Urothelium cell line (cell line): ENCODE measurements at places on chromosomes 3 and 15.
A peak's percentile ranks its signal among the peaks of the same experiment; 100 is the strongest.

- no peak for DNase-seq
Observed at GRCh38 chr15:63905131-63905530, 71.4 kb upstream of the HERC1 start.

DNA sequence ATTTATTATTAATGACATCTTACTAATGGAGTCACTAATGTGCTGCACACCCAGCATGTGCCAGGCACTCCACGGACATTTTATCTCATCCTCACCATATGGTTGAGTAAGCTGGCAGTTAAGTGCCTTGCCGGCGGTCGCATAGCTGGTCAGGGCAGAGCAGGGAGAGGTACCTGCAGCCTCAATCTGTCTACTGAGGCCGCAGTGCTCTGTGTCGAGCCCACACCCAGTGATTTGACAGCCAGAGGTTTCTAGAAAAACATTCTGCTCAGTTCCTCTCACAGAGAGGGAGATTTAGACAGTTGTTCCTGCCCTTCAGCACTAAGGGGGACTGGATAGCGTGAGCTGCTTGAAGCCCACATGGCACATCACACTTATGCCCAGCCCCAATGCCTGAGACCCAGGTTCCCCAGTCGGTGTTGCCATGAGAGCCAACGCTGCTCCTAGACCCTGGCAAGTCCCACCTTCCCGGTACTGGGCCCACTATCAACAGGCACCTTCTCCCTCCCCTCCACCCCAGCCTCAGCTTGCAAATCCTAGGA is 2.6 kb downstream of the LIPC start:
- DNase-seq = no peak

DNA sequence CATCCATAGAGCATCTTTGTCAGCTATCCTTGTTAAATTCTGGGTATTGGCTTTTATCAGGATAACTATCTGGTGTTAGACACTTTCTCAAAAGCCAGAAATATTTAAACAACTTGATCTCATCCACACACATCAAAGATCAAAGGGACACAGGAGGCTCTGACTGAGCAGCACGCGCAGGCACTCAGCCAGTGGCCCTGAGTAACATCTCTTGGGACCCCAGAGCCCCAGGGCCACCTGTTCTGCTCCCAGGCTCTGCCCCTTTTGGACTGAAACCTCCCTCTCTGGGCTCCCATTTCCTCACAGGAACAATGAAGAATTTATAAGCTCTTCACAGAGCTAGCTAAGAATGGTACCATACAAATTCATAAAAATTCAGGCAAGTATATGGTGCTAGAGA is 16.1 kb downstream of the ATP10A start:
- DNase-seq = no peak

DNA sequence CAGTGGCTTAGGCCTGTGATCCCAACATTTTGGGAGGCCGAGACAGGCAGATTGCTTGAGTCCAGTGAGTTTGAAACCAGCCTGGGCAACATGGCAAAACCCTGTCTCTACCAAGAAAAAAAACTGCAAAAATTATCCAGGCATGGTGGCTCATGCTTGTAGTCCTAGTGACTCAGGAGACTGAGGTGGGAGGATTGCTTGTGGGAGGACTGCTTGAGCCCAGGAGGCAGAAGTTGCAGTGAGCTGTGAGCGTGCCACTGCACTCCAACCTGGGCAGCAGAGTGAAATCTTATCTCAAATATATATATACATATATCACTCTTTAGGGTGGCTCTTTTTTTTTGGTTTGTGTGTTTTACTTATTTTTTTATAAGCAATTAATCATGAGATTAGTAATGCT is 83.7 kb upstream of the WDR72 start:
- no peak for DNase-seq

- peak; percentile 38 for DNase-seq
Observed at GRCh38 chr3:114827495-114827894, 319.6 kb downstream of the ZBTB20 start.

- no peak for DNase-seq
Observed at GRCh38 chr3:37492468-37492867, 318.1 kb upstream of the LRRFIP2 start.

GRCh38 chr15:92906563-92907081 is 6.5 kb downstream of the CHD2 start:
- no peak for DNase-seq

- peak; percentile 61 for DNase-seq
Observed at GRCh38 chr15:33737687-33738601, 230.4 kb upstream of the CHRM5 start.

GRCh38 chr3:69547461-69547880 is 161.6 kb upstream of the FRMD4B start:
- no peak for DNase-seq

GRCh38 chr3:186283096-186283495 is 78.9 kb downstream of the DGKG start:
- DNase-seq = no peak

GRCh38 chr15:87901926-87902690 is 354.4 kb downstream of the NTRK3 start:
- no peak for DNase-seq

DNA sequence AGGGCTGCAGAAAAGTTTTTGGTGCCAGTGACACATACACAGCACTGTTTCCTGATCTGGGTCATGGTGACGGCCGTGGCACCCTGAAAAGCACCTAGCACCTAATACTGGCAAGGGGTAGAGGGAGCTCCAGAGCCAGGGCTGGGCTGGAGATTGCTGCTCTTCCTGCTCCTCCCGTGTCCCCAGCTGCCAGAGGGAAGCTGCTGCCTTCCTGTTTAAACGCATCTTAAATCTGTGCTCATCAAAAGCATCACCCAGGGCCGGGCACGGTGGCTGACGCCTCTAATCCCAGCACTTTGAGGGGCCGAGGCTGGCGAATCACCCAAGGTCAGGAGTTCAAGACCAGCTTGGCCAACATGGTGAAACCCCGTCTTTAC is 156.7 kb upstream of the MEF2A start:
- peak; percentile 49 for DNase-seq

DNA sequence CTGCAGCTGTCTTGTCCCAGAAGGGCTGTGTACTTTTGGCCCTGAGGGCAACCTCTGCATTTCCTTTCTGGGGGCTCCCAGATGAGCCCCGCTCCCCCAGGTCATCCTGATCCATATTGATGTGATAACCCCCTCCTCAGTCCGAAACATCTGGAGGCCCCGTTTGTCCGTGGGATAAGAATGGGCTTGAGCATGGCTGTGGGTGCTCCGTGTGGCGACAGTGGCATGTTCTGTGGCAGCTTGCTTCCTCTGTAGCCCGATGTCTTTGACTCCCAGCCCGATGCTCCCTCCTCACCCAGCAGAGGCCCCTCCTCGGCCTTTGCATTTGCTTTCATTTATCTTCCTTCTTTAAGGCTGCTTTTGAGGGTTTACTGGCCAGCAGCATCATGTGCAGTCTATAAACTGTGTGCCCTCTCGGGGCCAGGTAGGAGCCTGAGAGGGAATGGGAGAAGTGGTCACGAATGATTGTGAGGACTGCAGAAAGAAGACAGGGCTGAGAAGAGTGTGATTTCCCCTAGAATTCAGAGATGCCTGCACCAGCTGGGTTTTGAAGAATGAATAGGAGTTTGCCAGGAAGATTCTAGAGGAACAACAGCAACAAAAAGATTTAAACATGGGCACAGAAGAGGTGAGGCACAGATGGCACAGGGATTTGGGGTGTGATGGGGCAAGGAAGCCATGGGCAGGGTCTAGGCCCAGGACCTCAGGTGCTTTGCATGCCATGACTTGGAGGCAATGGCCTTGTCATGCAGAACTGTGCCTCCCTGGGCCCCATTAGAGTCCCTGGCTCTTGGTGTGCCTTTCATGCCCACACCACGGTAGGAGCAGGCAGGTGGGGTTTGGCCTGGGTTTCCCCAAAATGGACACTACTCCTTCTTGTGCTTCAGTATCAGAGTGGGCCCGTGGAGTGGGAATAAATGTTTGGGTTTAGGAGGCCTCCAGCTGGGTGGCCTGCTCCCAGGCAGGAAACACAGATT is 34.2 kb downstream of the APBA2 start:
- DNase-seq = no peak

GRCh38 chr3:158747417-158747816 is 15.2 kb upstream of the RARRES1 start:
- no peak for DNase-seq

DNA sequence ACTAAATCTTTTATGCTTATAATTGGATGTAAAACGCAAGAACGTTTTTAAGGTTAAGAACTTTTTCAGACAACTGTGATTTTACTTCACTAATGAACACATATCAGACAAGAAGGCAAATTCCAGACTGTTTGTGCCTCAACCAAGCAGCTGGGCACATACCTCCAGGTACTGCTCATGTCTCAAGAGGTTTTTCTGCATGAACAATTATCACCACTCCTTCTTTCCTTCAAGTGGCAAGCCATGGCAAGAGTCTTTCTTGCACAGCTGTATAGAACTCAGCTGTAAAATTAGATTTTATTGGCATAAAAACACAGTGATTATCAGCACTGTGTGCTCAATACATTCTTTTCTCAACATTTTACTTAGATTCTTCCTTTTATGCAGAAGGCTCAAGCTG is 64.3 kb downstream of the FNDC3B start:
- DNase-seq = no peak

DNA sequence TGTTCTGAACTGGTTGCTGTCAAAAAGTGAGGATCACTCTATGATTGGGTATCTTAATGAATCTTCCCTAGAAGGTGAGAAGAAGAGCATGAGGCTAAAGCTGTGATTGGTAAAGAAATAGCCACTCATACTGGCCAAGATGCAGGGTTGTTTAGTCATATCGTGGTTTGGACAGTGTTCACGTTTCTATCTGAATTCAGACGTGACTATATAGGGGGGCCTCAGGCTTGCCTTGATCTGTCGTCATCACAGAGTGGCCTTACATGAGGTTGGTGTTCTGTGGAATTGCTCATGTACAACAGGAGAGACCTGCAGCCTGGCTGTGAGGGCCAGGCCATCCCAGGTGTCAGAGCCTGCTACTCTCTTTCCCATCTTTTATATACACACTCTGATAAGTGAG is 12.4 kb downstream of the RTP2 start:
- no peak for DNase-seq

- DNase-seq = no peak
Observed at GRCh38 chr3:144200466-144200865, 228.8 kb downstream of the DIPK2A start.

- no peak for DNase-seq
Observed at GRCh38 chr3:22225161-22225560, 474.2 kb upstream of the ZNF385D start.

- DNase-seq = no peak
Observed at GRCh38 chr3:143060906-143061305, 58.7 kb upstream of the CHST2 start.

- peak; percentile 66 for DNase-seq
Observed at GRCh38 chr3:184354121-184354728, 7.2 kb downstream of the CLCN2 start.

DNA sequence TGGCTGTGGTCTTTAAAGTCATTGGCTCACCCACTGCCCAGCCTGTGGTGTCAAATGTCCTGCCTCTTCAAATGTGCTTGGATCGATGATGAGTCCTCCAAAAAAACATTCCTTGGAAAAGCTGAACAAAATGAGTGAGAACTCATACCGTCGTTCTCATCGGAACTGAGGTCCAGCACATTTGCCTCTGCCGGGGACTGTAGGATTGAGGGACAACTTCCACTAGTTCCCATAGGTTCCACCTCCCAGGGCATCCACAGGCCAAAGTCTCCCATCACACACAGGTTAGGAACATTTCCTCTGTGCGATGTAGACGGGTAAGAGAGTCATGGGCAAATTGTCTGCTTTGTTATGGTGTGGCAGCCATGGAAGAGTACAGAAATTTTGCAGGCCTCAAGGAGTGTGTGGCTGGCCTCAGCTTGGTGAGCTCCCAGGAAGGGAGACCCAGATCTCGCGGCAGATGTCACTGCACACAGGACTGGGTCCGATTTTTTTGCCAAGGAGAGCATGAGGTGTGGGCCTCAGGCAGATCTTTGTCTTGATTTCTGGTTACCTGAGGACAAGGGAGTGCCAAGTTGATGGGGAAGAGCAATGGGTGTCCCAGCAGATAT is 115.7 kb downstream of the SNRPN start:
- no peak for DNase-seq

DNA sequence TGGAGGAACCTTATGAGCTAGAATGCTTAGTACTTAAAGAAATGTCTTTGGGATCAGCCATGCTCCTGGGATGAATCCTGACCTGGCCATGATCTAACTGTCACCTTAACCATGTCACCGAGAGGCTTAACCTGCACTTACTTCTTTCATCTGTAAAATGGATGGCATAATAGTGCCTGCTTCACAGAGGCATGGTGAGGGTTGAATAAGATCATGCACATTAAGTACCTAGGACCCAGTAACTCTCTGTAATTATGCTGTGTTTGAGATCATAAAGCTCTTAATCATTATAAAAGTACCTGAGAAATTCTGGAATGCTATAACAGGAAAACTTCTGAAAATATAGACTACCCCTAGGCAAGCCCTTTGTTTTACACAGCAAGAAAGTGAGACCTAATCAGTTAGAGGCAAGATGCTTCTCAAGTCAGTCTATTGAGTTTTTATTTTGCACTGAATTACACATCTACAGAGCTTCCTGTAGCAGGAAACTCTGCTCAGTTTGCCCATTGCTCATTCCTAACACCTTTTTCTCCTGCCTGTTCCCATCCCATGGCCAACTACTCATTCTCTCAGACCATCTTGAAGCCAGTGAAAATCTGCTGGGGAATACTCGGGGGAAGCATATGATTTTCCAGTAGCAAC is 1015.5 kb upstream of the CFAP20DC start:
- DNase-seq = no peak

DNA sequence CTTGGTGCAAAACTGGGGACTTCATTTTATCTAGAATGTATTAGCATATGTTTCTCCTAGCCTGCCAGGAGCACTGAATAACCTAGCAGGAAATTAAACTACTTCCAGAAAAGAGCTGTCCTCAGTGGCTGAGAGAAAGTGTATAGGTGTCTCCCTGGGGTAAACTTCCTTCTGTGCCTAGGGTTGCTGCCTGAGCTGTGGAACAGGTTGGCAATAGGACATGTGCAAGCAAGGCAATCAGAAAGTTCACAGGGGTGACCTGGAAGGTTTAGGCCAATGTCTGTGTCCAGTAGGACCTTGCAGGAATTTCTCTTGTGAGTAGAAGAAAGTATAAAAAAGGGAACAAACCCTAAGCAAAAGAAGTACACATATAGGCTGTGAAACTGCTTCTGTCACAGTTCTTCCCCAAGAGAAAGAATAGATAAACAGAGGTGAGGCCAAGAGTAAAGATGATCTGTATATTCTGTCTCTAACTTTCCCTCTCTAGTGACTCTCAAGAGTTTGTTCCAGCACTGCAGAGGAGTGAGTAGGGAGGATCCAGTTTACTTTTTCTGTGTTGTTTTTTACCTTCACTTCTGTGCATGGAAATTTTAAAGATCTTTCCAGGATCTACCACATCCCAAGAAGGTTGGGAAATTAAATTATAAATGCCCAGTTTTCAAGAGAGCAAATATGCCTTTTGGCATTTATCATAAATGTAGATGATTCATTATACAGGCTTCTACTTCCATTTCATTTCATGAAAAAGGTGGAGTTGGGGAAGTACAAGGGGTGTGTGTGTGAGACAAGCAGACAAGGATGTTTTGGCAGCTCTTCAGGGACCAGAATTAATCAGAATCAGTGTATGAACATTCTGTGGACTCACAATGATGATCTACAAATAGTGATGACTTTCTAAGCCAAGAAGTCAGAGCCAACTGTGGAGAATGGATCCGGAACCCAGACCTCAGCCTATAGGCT is 155.2 kb downstream of the RBPMS2 start:
- no peak for DNase-seq
